ENCODE measurements at places on chromosomes 1 and 21.
A peak's percentile ranks its signal among the peaks of the same experiment; 100 is the strongest.

DNA sequence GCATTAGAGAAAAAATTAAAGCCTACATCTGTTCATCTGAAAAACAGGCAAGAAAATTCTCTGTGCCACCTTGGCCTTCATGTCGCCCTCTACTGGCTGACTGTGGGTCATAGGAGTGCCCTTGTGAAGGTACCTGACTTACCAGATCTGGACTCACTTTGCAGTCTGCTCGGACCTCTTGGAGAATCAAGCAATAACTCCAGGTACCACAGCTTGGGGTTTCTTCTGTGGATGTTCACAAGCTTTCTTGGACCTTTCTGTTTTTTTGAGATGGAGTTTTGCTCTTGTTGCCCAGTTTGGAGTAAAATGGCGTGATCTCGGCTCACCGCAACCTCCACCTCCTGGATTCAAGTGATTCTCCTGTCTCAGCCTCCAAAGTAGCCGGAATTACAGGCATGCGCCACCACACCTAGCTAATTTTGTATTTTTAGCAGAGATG lies 2.4 kb upstream of the PRAMEF18 start:
- DNase-seq, result no peak

GRCh38 chr1:8910914-8911313 lies 32.4 kb upstream of the ENO1 start:
- no peak for DNase-seq

DNA sequence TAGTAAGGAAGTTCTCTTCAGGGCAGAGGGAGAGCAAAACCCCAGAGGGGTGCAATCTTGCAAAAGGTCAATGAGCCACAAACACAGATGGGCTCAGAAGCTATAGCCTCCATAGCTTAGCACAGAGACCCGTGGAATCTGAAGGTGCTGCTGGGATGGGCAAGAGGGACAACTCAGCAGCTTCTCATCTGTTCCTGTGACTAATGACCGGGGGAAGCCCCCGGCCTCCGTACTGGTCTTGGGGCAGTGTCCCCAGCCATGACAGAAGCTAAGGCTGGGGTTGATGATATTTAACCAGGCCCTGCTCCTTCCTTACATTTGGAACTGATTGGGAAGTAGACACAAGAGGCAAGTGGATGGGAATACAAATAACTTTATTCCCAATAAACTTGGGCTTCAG lies 19.1 kb downstream of the EXOC8 start:
- DNase-seq, result no peak

GRCh38 chr1:157112186-157112867 lies 12.7 kb upstream of the ETV3L start:
- DNase-seq, result no peak

DNA sequence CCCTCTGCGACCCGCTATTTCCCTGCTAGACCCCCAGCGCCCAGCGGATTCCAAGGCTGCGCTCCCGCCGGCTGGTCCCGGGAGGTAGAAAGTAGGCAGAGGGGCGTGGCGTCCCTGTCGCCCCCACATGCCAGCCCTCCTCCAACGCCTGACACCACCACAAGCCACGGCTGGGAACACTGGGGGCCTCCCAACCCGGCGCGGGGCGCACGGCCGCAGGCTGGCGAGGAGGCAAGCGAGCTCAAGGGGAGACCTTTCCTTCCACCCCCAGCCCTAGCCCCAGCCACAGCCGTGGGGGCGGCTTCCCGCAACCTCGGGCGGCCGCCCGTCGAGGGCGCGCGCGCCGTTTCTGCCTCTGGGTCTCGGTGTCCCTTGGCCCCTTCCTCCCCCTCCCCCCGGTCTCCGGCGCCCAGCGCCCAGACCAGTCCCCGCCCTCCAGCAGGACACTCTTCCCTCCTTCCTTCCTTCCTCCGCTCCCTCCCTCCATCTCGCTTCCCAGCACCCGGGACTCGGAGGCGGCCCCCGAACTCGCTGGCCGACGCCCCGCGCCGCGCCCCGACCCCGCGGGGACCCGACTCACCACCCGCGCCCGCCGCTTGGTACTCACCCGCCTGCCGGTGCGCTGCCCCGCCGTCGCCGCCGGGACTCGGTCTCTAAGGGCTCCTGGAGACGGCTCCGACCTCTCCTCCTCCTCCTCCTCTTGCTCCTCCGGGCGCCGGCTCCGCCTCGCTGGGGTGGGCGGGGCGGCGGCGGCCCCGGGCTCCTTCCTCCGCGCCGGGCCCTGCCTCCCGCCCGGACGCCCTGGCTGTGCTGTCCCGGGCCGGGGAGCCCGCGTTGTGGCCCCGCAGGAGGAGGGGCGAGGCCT lies at the start of gene GNG12:
GNG12 (minus strand) TSS at position 731 of the 865 bp plus-strand sequence. CDS start 125,781 bp downstream, outside the sequence.
- peak; percentile 73 for DNase-seq
